ENCODE measurements at places on chromosomes 7 and 10.

DNA sequence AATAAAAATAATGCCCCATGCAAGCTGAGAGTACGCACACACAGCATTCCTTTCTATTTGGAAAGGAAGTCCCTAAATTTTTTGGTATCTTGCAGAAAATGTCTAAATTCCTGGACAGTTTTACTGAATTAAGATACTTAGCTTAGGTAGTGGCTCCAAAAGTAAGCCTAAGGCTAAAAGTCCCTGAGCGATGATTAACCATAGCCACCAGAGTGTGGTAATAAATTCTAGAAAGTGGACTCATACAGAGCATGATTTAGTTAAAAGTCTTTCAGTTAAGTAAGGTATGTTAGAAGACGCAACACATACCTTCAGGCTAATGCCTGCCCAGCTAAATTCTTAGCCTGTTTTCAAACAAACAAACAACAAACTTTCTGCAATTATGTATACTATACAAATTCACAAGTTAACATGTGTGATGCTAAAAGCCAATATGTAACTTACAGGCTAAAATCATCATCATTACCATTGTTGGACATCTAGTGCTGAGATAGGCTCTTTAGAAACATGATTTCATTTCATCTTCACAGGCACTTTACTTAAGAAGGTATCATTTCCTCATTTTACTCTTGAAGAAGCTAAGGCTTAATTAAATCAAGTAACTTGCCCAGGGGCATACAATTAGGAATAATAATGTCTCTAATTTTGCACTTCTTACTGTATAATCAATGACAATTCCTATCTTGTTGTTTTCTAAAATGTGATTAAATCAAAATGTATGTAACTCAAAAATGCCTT is 261.4 kb upstream of the YAE1 start:
- H3K36me3 ChIP-seq = no peaks in the 10 kb centered on the region
- no peak for DNase-seq
- H3K27ac ChIP-seq = peak overlapping the region; percentile 16
- H3K4me3 ChIP-seq = no peak overlapping the region
- H3K4me1 ChIP-seq = no peaks in the 10 kb centered on the region
- no peaks in the 10 kb centered on the region for H3K27me3 ChIP-seq

DNA sequence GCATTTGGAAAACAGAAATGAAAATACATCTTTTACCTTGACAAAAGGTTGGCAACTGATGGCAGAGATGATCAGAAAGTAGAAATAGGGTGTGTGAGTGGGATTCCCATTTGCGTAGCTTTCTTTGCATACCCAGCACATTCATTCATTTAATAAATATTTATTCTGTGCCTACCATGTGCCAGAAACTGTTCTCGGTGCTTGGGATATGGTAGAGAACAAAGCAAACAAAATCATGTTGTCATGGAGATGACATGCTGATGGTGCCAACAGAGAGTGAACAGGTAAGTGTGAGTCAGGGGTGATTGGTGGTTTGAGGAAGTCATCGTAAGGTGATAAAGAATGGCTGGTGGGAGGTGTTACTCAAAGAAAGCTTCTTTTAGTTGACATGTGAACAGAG is 45.4 kb downstream of the CACNB2 start:
- no peak overlapping the region for H3K4me3 ChIP-seq
- no peaks in the 10 kb centered on the region for H3K36me3 ChIP-seq
- no peak overlapping the region for H3K27ac ChIP-seq
- no peaks in the 10 kb centered on the region for H3K4me1 ChIP-seq
- no peak for DNase-seq

- peak; percentile 73 for DNase-seq
- H3K4me3 ChIP-seq = no peak overlapping the region
- H3K27ac ChIP-seq = no peak overlapping the region
- H3K36me3 ChIP-seq = no peaks in the 10 kb centered on the region
- H3K27me3 ChIP-seq = no peaks in the 10 kb centered on the region
- H3K4me1 ChIP-seq = peaks cover 13% of the 10 kb centered on the region
Measured at GRCh38 chr7:69367780-69368179, 230.5 kb upstream of the AUTS2 start.

GRCh38 chr10:14372606-14373005 is 41.9 kb upstream of the FRMD4A start:
- DNase-seq = no peak
- H3K4me1 ChIP-seq = no peaks in the 10 kb centered on the region
- H3K27me3 ChIP-seq = peaks cover 4% of the 10 kb centered on the region
- H3K4me3 ChIP-seq = no peak overlapping the region
- H3K27ac ChIP-seq = no peak overlapping the region
- H3K36me3 ChIP-seq = no peaks in the 10 kb centered on the region

DNA sequence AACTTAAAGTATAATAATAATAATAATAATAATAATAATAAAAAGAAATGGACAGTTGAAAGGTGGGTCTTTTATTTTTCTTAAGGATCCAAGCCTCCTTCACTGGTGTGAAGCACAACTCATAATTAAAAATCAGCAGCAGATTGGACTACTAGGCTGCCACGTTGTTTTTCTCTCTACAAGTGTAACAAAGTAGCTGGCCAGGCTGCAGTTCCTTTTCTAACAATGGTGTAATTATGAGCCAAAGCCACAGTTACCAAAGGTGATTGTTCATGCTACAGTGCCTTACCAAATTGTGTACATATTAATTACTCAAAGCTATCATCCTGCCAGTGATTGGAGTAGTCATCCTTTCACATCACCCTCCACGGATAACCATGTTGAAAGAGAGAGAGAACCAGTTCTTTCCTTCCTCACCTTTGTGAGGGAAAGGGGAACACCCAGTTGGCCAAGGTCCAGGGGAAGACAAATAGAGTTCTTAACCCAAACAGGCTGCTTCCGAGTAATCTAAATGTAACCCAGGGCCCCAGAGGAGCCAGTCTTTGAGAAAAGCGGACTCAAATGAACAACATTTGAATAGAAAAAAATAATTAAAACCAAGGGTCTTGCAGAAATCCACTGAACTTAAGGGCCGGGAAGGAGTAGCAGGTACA is 86.3 kb upstream of the NPS start:
- no peak for DNase-seq
- no peak overlapping the region for H3K4me3 ChIP-seq
- no peak overlapping the region for H3K27ac ChIP-seq
- H3K27me3 ChIP-seq = peaks cover 10% of the 10 kb centered on the region

DNA sequence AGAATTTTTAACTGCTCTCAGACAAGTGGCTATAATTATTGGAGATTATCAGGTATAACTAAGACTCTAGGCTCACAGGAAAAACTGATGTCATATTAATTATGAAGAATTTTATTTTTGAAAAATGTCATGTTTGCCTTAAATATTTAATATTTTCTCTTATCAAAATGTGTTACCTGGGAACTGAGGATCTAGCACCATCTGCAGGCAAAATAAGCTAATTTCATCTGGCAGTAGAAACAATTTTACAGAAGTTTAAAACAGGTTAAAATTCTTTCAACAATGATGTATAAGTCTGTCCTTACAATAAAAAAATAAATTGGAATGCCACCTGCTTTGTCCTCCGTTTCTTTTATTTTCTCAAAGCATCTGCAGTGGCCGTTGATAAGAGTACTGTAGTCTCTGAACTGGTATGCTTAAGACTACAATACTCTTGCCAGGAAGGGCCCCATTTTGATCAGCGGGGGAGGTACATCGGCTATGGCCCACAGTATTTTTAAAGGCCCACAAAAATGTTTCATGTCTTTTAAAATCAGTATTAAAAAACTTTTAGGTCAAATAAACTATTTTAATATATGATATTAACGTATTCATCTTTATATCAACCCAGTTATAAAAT is 81.3 kb downstream of the VWDE start:
- H3K36me3 ChIP-seq = no peaks in the 10 kb centered on the region
- H3K4me3 ChIP-seq = no peak overlapping the region
- DNase-seq = peak; percentile 26
- no peaks in the 10 kb centered on the region for H3K27me3 ChIP-seq

DNA sequence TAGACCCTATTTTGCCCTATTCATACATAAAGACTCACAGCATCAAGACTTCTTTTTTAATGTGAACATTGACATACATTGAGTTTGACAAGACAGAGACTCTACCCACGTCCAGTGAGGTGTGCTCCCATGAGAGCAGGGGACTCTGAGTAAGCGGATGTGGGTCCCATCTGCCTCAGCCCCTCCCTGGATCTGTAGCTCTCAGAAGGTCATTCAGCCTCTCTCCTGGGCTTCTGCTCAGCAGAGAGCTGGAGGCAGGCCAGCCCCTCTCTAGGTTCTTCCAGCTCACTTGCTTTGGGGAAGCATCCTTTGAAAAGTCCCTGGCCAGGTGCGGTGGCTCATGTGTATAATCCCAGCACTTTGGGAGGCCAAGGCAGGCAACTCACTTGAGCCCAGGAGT is 146.9 kb upstream of the ZMIZ1 start:
- DNase-seq = no peak
- H3K36me3 ChIP-seq = no peaks in the 10 kb centered on the region
- peaks cover 19% of the 10 kb centered on the region for H3K27me3 ChIP-seq
- no peak overlapping the region for H3K27ac ChIP-seq
- H3K4me3 ChIP-seq = no peak overlapping the region

DNA sequence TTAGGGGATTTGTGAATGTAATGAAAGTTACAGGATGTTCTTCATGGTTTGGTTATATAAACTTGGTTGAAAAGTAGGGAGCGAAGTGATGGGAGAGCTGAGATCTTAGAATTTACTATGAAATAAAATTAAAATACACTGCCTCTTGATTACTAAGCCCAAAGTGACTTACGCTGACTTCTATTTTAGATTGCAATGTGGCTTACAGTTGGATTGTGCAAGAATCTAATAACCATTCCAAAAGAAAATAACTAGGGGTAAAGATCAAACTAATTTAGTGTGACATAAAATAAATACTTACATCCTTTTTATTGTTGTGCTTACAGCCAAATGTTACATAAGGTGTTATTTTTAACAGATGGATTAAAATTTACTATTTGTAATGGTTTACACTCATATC is 15.3 kb downstream of the WNT16 start:
- peaks cover 4% of the 10 kb centered on the region for H3K4me1 ChIP-seq
- DNase-seq = peak; percentile 24
- no peaks in the 10 kb centered on the region for H3K27me3 ChIP-seq
- H3K36me3 ChIP-seq = peaks cover 24% of the 10 kb centered on the region

DNA sequence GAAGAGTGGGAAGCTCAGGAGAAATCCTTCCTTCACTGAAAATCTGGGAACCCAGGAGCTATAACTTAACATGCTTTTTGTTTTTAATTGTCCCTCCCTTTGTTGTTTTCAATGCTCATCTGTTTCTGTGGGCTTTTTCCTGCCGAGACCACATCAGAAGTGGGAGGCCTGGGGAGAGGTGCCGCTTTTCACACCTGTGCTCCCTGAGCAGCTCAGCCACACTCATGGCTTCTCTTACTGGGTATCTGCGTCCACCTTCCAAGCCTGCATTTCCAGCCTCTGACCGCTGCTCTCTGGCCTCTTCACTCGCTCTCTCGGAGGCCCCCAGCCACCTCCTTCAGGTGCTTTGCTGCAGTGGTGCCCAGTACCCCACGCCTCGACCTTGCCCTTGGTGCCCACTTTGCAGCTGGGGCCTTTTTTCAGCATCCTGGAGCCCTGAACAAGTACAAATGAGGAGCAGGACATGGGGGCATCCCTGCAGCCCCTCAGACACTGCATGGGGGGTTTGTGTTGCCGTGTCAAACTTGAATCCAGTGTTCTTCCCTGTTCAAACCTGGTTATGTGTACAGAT is 9.9 kb downstream of the C7orf57 start:
- H3K27me3 ChIP-seq = peaks cover 10% of the 10 kb centered on the region
- no peak overlapping the region for H3K27ac ChIP-seq
- H3K36me3 ChIP-seq = no peaks in the 10 kb centered on the region
- no peak for DNase-seq
- peaks cover 7% of the 10 kb centered on the region for H3K4me1 ChIP-seq
- H3K4me3 ChIP-seq = no peak overlapping the region

DNA sequence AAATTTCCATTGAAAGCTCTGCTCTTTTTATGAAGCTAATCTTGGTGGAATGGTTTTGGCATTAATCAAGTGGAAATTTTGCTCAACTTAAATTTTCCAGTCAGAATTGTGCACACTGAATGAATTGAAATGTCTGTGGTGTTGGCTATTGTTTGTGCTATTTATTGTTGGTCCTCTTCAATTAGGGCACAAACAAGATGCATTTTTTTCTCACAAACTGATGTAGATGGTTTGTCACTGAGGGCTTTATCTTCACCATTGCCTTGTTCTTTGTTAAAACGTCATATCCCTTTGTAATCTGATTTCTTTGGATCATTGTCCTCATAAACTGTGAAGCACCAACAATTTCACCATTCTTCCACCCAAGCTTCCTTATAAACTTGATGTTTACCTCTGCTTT is 152.1 kb upstream of the RHOBTB1 start:
- no peak for DNase-seq
- H3K4me3 ChIP-seq = no peak overlapping the region
- no peaks in the 10 kb centered on the region for H3K36me3 ChIP-seq
- no peak overlapping the region for H3K27ac ChIP-seq
- no peaks in the 10 kb centered on the region for H3K27me3 ChIP-seq

DNA sequence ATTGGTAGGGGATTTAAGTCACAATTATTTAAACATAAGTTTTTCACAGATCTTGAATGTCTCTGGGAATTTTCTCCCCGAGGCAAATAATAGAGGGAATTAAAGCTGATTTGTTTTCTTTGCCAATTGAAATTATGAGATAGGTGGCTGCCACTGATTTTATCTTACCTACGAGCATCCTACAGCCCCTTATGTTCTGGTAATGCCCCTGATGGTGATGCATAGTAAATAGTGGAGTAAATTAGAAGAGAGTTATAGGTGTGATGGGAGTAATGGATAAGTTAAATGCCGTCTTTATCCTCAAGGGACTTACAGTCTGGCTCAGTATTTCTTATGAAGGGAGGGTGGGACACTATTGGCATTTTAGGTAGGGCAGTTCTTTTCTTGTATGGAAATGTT is 58.1 kb downstream of the HDAC9 start:
- DNase-seq = no peak
- H3K27ac ChIP-seq = no peak overlapping the region
- H3K4me3 ChIP-seq = no peak overlapping the region
- H3K27me3 ChIP-seq = no peaks in the 10 kb centered on the region
- no peaks in the 10 kb centered on the region for H3K36me3 ChIP-seq

DNA sequence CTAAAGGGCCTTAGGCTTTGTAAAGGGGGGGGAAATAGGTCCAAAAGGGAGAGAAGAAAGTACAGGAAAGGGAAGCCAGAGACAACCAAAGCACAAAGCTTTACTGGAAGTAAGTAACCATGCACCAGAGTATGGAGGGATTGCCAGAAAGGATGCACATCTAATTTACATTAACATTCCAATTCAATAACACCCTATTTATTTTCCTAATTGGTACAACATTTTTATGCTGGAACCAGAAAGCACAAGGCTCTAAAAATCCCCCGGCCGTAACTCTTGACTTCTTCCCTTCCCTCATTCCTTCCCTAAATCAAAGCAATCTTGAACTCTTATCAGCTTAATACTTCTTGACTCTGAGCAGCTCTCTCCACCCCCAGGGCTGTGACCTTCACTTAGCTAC is 400.0 kb upstream of the CELF2 start:
- H3K36me3 ChIP-seq = no peaks in the 10 kb centered on the region
- H3K4me1 ChIP-seq = no peaks in the 10 kb centered on the region
- no peaks in the 10 kb centered on the region for H3K27me3 ChIP-seq
- no peak overlapping the region for H3K27ac ChIP-seq
- H3K4me3 ChIP-seq = no peak overlapping the region

Data from mesenchymal stem cell (in vitro differentiated cells and primary cell).